Smooth muscle cell of the brain vasculature (primary cell): ENCODE measurements at places on chromosomes 2 and 18.

DNA sequence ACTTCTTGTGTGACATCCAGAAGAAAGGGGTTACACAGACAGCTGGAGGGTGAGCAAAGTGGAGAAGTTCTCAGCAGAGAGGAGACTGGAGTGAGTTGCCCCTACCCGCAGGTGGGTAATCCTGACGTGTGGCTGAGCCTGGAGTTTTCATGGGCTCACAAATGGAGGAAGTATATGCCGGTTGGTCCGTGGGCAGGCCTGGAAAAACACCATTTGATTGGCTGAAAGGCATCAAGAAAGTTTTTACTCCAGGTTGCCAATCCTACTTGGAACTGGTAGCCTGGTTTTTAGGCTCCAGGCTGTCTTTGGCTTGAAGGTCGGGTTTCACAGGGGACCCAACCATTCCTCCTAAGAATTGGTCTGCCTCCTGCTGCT lies 1177.4 kb upstream of the LRRTM1 start:
- DNase-seq = no peak

- no peak for DNase-seq
These were observed 20.6 kb downstream of the EFR3B start for GRCh38 chr2:25062511-25062917.

- no peak for DNase-seq
These were observed 402.4 kb downstream of the EPHA4 start for GRCh38 chr2:221169724-221170123.

- DNase-seq = no peak
These were observed 255.3 kb upstream of the ID2 start for GRCh38 chr2:8426550-8426949.

DNA sequence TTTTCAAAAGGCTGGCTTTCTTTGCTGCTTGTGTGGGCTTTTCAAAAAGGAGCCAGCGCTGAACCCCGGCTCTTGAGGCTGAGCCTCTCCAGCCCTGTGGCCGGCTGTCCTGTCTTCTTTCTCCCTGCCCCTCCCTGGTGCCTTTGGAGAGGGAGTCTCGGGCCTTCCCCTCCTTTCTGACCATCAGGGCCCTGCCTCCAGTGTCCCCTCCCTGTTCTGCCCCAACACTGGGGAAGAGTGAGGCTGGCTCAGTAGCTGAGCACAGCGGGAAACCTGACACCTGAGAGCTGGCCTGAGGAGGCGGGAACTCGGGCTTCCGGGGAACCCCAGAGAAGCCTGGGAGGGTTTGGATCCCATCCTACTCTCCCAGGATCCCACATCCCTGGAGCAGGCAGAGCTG lies 232.1 kb downstream of the LOXHD1 start:
- no peak for DNase-seq

DNA sequence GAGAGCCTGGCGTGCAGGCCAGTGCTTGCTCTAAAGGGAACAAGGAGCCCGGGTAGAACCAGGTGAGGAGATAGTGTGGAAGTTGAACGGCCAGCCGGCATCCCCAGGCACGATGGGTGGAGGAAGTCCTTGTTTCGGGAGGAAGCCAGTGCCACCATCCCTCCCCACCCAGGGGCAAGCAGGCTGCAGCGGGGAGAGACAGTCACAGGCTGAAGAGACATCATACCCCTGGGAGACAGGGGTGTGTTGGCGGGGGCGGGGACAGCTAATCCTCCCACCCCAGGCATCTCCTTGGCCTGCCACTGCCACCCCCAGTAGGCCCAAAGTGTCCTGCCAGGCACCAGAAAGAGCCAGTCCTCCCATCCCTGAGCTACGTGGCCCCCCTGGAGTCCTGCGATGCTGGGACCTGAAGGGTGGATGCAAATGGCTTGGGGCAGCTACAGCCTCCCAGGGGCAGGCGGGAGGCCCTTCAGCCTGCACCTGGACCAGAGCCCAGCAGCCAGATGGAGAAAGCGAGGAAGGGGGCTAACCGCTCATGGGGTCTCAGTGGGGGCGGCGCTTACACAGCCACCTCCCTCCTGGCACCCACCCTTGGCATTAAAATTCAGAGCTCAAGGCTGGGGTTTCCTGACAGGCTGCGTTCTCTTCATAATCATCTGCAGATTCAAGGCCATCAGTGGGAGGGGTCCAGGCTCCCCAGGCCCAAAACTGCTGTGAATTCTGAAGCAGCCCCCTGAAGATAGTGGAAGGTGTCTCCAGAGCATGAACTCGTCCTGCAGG lies 14.8 kb upstream of the GPR55 start:
- DNase-seq = no peak
